ENCODE measurements at places on chromosomes 1 and 21. TPM values are rescaled to one million over a fixed set of nuclear protein-coding genes. Genes with fewer than 3 reads are reported as not detected.
A peak's percentile ranks its signal among the peaks of the same experiment; 100 is the strongest.

GRCh38 chr1:58011978-58012377 is 534.5 kb downstream of the OMA1 start:
- no peaks in the 10 kb centered on the region for H3K36me3 ChIP-seq
- H3K4me1 ChIP-seq: no peaks in the 10 kb centered on the region
- no peak overlapping the region for H3K27ac ChIP-seq
- H3K27me3 ChIP-seq: no peaks in the 10 kb centered on the region

DNA sequence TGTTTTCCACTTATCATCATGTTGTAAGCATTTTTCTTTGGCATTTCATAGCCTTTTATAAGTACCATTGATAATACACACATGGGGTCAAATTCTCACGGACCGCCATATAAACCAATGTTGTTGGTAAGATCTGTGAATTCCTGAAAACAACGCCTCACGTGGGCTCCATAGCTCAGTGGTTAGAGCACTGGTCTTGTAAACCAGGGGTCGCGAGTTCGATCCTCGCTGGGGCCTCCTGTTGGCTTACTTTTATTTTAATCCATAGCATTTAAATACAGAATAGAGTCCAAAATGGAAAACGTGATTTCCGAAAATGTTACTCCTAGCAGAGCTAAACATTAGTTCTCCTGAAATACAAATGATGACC is 83.1 kb downstream of the HHIPL2 start:
- peaks cover 23% of the 10 kb centered on the region for H3K4me1 ChIP-seq
- DNase-seq: peak; percentile 84
- peak overlapping the region; percentile 91 for H3K27ac ChIP-seq
- H3K36me3 ChIP-seq: no peaks in the 10 kb centered on the region
- no peaks in the 10 kb centered on the region for H3K27me3 ChIP-seq

DNA sequence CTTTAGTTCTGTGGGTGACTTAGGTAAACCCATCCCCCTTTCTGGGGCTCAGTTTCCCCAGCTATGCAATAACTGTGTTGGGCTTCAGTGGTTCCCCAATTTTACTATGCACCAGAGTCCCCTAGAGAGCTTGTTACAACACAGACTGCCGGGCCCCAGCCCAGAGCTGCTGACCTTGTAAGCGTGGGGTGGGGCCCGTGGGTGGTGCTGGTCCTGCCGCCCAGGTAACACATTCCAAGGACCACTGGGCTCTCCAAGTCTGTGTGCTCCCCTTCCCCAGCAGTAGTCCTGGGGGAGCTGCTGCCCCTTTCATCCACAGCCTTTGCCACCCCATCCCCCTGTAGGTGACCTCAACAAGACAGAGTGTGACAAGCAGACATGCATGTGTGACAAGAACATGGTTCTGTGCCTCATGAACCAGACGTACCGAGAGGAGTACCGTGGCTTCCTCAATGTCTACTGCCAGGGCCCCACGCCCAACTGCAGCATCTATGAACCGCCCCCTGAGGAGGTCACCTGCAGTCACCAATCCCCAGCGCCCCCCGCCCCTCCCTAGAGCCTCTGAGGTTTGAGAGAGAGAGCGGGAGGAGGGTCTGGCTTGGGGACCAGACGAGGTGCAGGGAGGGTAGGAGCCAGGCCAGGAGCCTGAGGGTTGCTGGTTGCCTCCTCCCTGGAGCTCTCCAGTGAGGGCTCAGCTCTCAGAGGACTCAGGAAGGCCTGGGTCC is 8.9 kb downstream of the PLA2G2F start:
- H3K36me3 ChIP-seq: no peaks in the 10 kb centered on the region
- no peaks in the 10 kb centered on the region for H3K27me3 ChIP-seq
- H3K4me1 ChIP-seq: peaks cover 13% of the 10 kb centered on the region
- no peak overlapping the region for H3K4me3 ChIP-seq

GRCh38 chr1:191953526-191953925 is 204.7 kb upstream of the RGS18 start:
- DNase-seq: no peak
- H3K27me3 ChIP-seq: no peaks in the 10 kb centered on the region
- H3K4me1 ChIP-seq: no peaks in the 10 kb centered on the region
- H3K27ac ChIP-seq: no peak overlapping the region
- H3K36me3 ChIP-seq: no peaks in the 10 kb centered on the region

DNA sequence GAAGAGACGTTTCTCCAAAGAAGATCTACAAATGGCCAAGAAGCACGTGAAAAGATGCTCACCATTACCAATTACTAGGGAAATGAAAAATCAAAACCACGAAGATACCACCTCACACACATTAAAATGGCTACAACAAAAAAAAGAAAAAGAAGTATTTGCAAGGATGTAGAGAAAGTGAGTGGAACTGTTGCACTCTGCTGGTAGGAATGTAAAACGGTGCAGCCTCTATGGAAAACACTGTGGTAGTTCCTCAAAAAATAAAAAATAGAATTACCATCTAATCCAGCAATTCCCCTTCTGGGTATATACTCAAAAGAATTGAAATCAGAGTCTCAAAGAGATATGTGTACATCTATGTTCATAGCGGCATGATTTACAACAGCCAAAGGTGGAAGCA is 115.4 kb upstream of the EDN2 start:
- no peak overlapping the region for H3K27ac ChIP-seq
- no peak for DNase-seq
- H3K36me3 ChIP-seq: no peaks in the 10 kb centered on the region

BTG2 gene
- 143 TPM for total RNA-seq

DNA sequence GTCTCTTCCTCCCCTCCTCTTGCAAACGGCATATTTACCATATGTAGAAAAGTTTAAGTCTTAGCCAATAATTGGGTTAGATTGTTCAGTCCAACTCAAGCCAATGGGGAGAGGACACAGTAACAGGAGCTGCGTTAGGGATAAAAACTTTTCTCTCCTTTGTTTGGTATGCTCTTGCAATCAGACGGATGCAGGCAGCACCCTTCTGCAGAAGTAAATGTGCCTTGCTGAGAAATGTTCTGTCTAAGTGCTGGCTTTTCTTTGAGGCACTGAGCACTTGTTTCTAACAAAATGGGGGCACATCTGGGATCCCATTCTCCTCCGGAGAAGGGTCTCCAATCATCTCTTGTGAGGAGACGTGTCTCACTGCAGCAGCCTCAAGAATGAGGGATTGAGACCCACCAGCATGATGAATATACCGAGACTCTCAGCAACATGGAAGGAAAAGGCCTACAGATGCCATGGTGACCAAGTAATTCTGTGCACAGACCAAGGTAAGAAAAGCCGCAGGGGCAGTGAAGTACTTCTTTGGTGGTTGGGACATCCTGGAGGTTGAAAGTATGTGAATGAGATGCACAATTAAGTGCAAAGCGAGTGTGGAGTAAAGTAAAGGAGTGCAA is 20.7 kb upstream of the GNG4 start:
- H3K4me1 ChIP-seq: no peaks in the 10 kb centered on the region
- H3K27me3 ChIP-seq: no peaks in the 10 kb centered on the region
- H3K4me3 ChIP-seq: no peak overlapping the region
- H3K27ac ChIP-seq: no peak overlapping the region
- DNase-seq: no peak
- H3K36me3 ChIP-seq: peaks cover 84% of the 10 kb centered on the region

KCNE2 gene
- total RNA-seq: not detected

OR6N1 gene
- not detected for total RNA-seq

DNA sequence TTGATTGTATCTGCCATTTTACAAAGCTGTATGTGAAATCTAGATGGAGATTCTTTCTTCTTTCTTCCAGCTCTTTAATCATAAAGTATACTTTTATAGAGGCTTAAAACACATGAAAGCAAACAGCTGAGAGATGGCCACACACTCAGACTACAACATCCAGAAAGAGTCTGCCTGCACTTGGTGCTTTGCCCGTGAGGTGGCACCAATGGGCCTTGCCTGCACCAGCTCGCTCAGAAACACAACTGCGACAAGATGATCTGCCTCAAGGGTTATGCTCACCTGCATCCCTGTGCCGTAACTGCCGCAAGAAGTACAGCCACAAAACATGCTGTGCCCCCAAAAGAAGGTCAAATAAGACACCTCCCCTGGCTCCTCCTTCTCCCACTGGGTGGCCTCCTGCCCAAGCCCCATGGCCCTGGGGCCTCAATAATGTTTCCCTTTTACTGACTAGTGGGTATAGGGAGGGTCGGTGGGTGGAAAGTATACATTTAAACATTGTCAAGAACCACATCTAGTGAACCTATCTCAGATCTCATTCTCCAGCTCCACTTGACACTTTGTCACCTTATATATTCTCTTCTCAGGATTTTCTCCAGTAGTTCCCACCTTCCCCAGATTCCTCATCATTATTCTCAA is 66.7 kb upstream of the ANGPTL3 start:
- DNase-seq: no peak
- no peak overlapping the region for H3K27ac ChIP-seq
- no peaks in the 10 kb centered on the region for H3K4me1 ChIP-seq
- H3K27me3 ChIP-seq: no peaks in the 10 kb centered on the region

- no peaks in the 10 kb centered on the region for H3K4me1 ChIP-seq
- no peak overlapping the region for H3K4me3 ChIP-seq
- DNase-seq: peak; percentile 7
- H3K27ac ChIP-seq: no peak overlapping the region
Observed at GRCh38 chr1:47515164-47515789, 77.4 kb downstream of the FOXD2 start.

- DNase-seq: no peak
- H3K36me3 ChIP-seq: no peaks in the 10 kb centered on the region
- H3K4me1 ChIP-seq: peaks cover under 1% of the 10 kb centered on the region
- H3K27me3 ChIP-seq: no peaks in the 10 kb centered on the region
Observed at GRCh38 chr1:59302871-59303270, 6.0 kb downstream of the FGGY start.

CLCA1 gene
- not detected for total RNA-seq

CD84 gene
- 61.8 TPM for total RNA-seq

DNA sequence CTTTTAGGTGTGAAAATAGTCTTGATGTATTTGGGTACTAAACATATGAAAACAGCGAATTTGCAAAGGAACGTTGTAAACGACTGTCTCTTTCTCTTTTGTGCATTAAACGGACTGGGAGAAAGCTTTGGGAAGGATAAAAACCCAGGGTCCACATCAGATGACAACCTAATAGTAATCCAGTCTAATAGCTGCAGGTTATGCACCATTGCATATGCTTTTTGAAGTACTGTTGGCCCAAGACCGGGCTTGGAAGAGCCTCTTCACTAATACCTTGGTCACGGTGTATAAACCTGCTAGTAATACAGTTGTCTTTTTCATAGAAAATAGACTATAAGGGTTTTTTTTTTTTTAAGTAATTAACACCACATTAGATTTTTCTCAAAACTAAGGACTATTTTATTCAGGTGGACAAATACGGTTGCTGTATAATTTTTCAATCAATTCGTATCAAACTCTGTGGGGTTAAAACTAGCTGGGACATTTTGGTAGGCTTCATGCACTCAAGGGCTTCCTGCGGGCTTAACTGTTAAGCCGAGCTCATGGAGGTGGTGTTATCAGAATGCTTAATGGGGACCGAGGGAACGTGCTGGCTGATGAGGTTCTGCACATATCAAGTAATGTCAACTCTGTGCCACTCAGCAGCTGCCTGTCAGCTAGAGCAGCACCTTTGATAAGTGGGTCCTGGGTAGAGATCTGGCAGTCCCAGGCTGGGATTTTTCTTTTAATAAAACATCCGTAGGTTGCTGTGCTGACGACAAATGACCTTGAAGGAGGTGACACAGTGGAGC is 2.1 kb downstream of the RYR2 start:
- no peak overlapping the region for H3K27ac ChIP-seq
- DNase-seq: no peak
- peaks cover 30% of the 10 kb centered on the region for H3K27me3 ChIP-seq

CD1C gene
- 15.0 TPM for total RNA-seq

DNA sequence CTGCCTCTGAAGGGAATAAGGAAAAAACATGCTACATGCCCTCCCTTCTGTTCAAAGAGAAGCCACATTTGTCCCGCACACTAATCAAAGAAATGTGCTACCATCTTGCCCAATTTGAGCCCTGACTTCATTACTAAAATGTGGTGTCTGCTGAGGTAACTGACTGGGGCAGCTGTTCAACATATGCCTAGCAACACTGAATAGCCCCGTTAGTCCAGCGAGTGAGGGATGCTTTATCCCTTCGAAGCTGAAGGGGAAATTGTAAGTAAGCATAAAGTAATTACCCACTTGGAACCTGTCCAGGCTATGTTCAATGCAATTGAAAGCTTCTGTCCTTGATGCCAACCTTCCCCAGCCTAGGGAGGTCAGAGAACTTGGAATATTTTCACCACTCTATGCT is 310.6 kb downstream of the SEC16B start:
- no peaks in the 10 kb centered on the region for H3K4me1 ChIP-seq
- DNase-seq: no peak
- no peak overlapping the region for H3K4me3 ChIP-seq
- no peak overlapping the region for H3K27ac ChIP-seq

DNA sequence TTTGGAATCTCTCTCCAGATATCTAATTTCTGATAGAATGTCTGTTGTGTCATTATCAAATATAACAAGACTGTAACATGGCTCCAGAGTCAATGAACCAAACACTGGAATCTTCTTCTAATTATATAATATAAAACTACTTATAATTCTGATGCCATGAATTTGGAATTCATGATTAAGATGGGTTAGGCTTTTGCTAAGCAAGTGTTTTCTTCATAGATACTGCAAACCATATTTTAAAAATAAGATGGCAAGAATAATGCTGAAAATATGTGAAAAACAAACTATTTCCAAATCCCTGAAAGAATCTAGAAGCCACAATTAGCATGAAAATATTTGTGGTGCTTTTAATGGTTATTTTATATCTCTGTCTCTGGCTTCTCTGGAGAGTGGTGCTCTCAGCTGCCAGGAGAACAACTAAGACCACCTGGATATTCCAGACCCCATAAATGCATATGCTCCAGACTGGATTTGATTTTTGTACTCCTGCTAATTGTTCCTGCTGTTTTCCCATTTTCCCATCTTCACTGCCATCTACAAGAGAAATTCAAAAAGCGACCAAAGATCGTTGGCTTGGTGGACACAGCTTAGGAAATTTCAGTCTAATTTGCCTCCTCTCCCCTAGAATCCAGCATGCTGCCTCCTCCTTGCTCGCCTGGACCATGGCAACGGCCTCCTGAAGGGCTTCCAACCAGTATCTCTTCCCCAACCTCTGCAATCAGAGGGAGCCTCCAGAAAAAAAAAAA is 418.9 kb downstream of the SETD4 start:
- no peaks in the 10 kb centered on the region for H3K36me3 ChIP-seq
- H3K27ac ChIP-seq: no peak overlapping the region
- no peak for DNase-seq
- no peaks in the 10 kb centered on the region for H3K27me3 ChIP-seq
- H3K4me3 ChIP-seq: no peak overlapping the region

- DNase-seq: no peak
- no peak overlapping the region for H3K4me3 ChIP-seq
- no peaks in the 10 kb centered on the region for H3K4me1 ChIP-seq
- H3K27ac ChIP-seq: no peak overlapping the region
Observed at GRCh38 chr1:69737527-69738185, 169.9 kb downstream of the LRRC7 start.

SLC45A1 gene
- total RNA-seq: 2.9 TPM

DNA sequence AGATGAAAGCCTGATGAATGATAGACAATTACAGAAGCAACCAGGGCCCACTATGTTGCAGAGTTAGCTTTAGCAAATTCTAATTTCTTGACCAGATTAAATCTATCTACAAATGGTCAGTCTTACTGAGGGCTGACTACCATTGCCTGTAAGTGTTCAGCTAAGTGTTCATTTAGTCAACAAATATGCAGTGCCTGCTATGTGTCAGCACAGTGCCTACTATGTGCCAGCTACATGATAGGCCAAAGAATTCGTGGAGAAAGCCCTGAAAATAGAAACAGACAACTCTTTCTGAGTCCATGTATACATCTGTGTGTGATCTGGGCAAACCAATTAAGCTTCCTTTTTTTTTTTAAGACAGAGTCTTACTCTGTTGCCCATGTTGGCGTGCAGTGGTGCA is 212.8 kb downstream of the SMYD3 start:
- no peak overlapping the region for H3K27ac ChIP-seq
- H3K4me3 ChIP-seq: no peak overlapping the region
- peaks cover 7% of the 10 kb centered on the region for H3K4me1 ChIP-seq
- DNase-seq: no peak
